ENCODE measurements at places on chromosomes 13 and 19.

GRCh38 chr13:71722206-71722605 lies 144.8 kb downstream of the DACH1 start:
- no peak for DNase-seq

- no peak for DNase-seq
Observed at GRCh38 chr13:112687836-112688559, 1.8 kb upstream of the ATP11A start.

DNA sequence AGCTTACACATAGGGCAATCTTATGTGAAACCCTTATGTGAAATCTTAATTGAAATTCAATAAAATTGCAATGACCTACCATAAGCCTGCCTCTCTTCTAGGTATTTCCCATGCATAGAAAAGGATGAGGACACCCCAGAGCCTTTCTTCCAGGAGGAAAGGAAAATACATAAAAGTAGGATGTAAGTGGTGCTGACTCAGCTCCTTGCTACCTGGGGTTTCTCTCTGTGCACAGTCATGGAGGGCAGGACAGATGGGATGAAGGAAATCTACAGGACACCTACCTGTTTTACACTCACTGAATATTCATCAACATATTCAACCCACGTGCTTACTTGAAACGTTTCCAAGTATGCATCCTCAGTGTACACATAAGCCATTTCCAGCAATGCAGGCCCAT lies 1299.2 kb upstream of the SLC10A2 start:
- DNase-seq = no peak

GRCh38 chr19:15527705-15528104 lies 19.4 kb downstream of the CYP4F22 start:
- no peak for DNase-seq

- no peak for DNase-seq
Observed at GRCh38 chr13:75641026-75641425, 4.9 kb downstream of the LMO7 start.

GRCh38 chr19:31718032-31718431 lies 368.8 kb upstream of the TSHZ3 start:
- no peak for DNase-seq

DNA sequence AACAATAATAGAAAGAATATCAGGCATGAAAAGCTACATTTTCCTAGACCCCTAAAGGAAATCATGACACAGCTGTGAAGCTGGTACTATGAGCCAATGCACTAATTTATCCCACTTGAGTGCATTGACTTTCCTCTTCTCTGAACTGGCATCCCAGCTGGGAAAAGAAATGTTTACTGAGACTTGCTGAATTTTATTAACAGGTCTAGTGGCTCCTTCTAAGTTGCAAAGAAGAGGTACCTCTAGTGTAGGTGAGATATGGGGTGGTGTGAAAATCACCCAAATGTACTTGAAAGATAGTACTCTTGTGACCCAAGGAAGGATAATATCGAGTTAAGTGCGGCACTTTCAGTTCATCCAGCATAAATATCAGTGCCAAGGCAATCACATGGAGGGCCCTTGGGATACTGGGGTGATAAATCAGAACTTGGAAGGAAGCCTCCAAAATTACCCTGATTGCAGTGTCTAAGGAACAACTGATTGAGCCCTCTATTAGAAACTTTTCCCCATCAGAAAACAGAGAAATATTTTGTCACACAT lies 369.2 kb downstream of the PCDH9 start:
- no peak for DNase-seq

All from stimulated activated CD4-positive, alpha-beta T cell treated with anti-CD3 and anti-CD28 coated beads, Interleukin-1b, Interleukin-23, amount 100 ng/mL, for 1 hour (primary cell).